ENCODE measurements at places on chromosomes 6 and 20.

DNA sequence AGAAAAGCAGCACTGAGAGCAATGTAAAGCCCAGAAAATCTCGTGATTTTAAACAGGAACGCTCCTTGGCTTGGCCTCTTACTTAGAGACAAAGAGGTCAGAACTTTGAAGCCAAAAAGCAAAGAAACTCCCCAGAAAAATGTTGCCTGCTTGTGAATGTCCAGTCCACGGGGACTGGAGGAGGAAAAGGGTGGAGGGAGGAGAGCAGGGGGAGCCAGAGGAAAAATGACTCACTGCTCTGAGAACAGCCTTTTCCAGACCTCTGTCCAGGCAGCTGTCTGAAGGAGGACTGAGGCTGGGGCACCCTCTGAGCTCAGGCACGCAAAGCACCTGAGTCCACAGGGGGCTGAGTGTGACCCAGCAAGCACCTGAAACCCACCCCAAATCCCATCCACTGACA is 64.7 kb downstream of the TRAM2 start:
- no peak for DNase-seq

DNA sequence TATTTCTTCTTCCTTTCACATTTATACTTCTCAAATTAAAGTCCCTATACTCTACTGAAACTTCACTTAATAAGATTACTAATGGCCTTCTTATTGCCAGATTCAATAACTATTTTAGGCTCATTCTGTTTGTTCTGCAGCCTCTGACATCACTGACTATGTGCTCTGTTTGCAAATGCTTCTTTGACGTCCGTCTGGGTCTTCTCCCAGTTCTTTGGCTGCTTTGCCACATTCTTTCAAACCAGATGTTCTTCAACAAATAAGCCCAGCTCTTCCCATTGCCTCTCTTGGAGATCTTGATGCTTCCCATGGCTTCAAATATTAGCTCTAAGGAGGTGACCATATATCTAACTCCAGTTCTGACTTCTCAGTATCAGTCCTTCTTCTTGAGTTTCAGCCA is 117.4 kb downstream of the BTBD9 start:
- no peak for DNase-seq

DNA sequence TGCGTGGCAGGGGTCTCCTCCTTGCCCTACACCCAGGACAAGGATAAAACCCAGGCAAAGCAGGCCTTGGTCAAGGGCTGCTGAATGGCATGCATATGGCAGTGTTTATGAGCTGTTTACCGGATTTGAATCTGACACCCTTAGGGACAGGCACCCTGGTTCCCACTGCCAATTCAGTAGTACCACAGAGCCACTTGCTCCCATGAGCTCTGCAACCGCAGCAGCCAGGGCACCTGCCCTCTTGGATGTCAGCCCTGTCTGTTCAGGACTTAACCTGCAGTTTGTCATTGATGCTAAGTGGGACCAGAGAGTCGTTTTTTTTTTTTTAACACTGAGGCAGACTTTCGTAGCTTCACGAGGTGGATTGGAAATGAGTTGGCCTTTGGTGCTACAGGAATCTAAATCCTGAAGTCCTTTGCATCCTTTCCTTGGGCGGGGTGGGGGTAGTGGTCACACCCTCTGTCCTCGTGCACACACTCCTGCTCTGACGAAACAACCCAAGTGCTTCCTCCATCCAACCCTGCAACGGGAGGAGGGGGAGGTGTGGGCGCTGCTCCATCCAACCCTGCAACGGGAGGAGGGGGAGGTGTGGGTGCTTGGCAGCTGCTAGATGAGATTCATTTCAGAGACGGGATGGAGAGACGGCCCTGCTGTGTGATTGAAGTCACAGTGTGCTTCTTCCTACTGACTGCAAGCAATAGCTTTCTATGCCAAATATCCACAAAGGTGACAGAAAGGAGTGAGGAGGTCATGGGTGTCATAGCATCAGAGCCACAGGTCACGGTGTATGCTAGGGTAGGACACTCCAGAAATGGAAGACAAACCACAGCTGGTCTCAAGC is 166.5 kb downstream of the SMOC2 start:
- no peak for DNase-seq

GRCh38 chr20:24608926-24609667 is 139.7 kb downstream of the SYNDIG1 start:
- DNase-seq: no peak

- no peak for DNase-seq
Measured at GRCh38 chr6:118260833-118261232, 287.3 kb upstream of the PLN start.

DNA sequence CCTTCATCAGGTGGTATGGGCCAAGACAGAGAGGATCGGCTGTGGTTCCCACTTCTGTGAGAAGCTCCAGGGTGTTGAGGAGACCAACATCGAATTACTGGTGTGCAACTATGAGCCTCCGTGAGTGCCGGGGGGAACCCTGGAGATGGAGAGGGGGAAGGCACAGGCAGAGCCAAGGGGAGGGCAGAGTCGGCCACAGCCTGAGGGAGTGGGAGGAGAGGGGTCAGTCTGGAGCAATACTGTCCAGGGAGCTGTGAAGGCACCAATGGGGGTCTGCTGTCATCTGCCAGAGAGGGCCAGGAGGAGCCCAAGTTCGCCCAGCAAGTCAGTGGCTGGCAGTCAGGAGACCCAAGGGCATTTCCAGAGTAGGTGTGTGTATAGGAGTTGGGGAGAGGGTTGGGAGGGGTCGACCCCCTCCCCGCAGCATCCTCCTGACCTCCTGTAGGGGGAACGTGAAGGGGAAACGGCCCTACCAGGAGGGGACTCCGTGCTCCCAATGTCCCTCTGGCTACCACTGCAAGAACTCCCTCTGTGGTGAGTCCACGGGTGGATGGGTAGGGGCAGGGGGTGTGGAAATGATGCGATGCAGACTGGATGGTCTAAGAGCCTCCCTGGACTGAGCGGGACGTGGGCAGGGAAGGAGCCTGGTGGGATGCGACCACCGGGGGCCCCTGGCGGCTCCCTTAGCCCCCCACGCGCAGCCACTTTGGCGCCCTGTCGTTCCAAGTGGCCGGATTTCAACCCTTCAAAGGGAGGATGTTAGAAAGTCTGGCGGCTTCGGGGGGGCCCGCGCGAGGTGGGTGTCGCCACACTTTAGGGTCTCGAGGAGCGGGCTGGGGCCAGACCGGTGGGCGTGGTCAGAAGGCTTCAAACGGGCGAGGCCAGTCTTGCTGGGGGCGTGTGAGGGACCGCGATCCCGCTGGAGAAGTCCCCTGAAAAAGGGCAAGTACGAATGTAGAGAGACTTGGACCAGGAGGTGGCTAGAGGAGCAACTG is 7.2 kb downstream of the PI16 start:
- no peak for DNase-seq

- no peak for DNase-seq
Measured at GRCh38 chr6:112415366-112415765, 68.2 kb downstream of the RFPL4B start.

- peak; percentile 20 for DNase-seq
Measured at GRCh38 chr6:20286968-20287565, 74.8 kb upstream of the MBOAT1 start.

- DNase-seq: no peak
Measured at GRCh38 chr20:51528263-51529027, 14.1 kb downstream of the NFATC2 start.

DNA sequence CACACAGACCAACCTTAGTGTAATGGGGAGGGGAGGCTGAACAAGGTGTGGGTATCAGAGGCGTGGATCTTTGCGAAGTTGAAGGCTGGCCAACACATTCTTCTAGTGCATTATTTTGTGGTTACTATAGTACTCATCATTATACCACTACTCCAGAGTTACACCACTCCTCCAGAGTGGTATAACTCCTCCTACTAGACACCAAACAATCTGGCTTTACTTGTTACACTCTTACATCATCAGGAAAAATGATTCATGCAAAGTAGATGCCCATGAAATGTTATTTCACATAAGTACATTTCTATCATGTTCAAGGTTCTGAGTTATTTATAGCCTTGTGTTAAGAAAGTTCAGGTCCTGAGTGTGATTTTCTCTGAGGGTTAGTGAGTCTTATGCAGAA is 443.1 kb upstream of the OPRM1 start:
- DNase-seq: no peak

DNA sequence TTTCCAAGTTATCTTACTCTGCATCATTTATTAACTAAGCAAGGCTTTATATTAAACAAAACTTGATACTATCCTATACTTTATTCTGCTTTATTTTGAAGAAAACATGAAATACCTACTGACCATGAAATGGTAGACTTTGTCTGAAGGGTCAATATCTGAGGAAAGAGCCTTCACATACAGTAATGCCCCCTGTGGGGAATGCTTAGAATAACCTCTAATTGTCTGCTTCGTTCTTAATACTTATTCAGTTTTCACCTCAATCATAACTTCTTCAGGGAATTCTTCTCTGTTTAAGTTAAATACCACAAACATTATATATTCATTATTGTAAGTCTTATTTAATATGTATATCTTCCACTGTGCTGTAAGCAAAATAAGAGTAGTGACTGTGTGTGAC is 498.9 kb upstream of the MANEA start:
- DNase-seq: no peak

GRCh38 chr6:150418827-150419594 is 50.2 kb downstream of the IYD start:
- peak; percentile 76 for DNase-seq

GRCh38 chr6:89034586-89035251 is 45.8 kb upstream of the PNRC1 start:
- peak; percentile 56 for DNase-seq

- no peak for DNase-seq
Measured at GRCh38 chr6:158439255-158439654, 120.6 kb upstream of the TMEM181 start.
